ENCODE measurements at places on chromosomes 2 and 18.

- DNase-seq, result no peak
Measured at GRCh38 chr2:6083136-6083535, 391.0 kb downstream of the SOX11 start.

GRCh38 chr2:12050396-12050795 is 304.0 kb downstream of the LPIN1 start:
- DNase-seq, result no peak

DNA sequence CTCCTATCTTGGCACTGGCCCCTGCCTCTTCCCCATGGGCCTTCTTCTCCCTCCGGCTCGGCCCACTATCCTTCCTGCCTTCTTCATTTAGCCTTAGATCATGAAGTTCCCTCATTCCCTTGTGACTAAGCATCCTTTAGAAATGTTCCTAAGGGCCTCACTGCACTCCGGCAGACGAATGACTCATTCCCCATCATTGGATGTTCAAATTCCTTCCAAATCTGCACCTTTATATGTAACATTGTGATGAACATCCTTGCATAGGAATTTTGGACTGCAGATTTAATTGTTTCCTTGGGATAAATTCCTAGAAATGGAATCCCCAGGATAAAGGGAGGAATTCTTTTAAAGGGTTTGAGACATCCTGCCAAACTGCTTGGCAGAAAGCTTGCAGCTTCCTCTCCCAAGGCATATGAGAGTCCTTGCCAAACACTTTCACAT is 19.0 kb downstream of the CRACDL start:
- no peak for DNase-seq

GRCh38 chr2:40259900-40260299 is 192.0 kb downstream of the SLC8A1 start:
- DNase-seq, result no peak

Measured in activated CD4-positive, alpha-beta T cell treated with anti-CD3 and anti-CD28 coated beads, Interleukin-2, Interleukin-4, amounts not matched to agents 100 ng/mL and 50 ng/mL, durations not matched to agents 16 hours and 8 hours (primary cell).